ENCODE measurements at places on chromosomes 1 and 21.

- ATAC-seq: no peak
Observed at GRCh38 chr1:84889437-84889836, 3.6 kb downstream of the LPAR3 start.

DNA sequence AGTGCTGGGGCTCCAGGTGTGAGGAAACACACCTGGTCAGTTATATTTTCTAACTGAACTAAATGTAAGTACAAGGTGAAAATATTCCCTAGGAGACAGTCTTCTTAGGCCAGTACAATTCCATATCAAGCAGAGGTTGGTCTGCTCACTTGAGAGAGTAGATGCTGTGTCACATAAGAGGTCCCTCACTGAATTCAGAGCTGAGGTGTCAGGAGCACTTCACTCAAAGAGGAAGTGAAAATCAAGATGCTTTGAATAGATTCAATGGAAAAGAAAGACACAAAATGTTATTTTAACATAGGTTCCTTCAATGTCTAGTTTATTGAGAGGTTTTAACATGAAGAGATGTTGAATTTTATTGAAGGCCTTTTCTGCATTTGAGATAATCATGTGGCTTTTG lies 4.3 kb upstream of the FCRL3 start:
- no peak for ATAC-seq

GRCh38 chr21:38911484-38912101 lies 105.9 kb downstream of the ETS2 start:
- ATAC-seq: no peak

- ATAC-seq: peak; percentile 90
Observed at GRCh38 chr1:177164380-177165068, at the start of gene ASTN1. Gene ASTN1 (minus strand): TSS chr1:177164712. CDS start chr1:177164676, 36 bp downstream.

DNA sequence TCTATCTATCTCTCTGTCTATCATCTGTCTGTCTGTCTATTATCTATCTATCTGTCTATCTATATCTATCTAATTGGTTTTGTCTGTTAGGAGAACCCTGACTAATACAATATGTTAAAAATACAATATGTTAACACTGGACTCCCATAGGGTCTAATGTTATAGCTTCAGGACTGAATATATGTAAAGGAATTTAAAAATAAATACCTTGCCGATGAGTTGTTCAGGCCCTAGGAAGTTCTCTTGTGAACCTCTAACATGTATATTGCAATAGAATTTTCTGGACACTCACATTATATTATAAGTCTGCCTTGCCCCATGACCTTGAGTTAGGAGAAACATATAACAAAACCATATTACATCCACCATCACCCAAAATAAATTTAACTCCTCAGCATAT lies 900.6 kb downstream of the NCAM2 start:
- no peak for ATAC-seq

GRCh38 chr21:34128124-34128523 lies 54.7 kb downstream of the MRPS6 start:
- ATAC-seq: no peak

- no peak for ATAC-seq
Observed at GRCh38 chr21:26939601-26940111, 27.2 kb downstream of the ADAMTS5 start.

GRCh38 chr1:193113258-193113991 lies 8.2 kb upstream of the GLRX2 start:
- ATAC-seq: no peak

DNA sequence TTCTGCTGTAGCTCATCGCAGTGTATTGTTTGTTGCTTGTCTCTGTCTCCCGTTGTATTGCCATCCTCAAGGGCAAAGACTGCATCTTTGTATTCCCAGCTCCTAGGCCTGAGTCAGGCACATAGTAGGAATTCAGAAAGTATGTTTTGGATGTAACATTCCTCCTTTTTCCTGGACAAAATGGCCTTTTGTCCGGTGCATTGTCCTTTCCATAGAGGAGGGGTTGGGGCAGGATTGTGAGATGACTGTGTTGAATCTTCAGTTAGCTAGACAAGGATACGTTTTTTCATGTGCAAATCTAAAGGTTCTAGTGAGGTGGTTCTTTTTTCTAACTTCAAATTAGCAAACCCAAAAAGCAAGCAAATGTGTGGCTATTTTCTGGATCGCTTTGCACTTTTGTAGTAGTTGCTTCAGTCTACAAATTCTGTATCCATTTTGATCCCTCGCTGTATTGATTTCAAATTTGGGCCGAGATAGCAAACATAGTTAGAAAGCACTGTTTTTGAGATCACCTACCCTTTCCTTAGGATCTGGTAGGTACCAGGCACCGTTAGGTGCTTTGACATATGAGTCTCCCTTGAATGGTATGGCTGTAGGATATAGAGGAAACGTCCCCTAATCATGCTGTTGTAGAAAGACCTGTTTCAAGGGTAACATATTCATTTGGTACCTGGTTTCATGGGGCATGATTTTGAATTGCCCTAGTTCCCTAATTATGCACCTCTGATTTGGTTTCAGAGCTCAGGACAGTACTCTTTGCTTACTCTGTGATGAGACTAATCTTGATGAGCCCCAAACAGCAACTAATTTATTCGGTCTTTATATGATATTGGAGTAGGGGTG lies 1.2 kb downstream of the PPP1R8 start:
- ATAC-seq: no peak

DNA sequence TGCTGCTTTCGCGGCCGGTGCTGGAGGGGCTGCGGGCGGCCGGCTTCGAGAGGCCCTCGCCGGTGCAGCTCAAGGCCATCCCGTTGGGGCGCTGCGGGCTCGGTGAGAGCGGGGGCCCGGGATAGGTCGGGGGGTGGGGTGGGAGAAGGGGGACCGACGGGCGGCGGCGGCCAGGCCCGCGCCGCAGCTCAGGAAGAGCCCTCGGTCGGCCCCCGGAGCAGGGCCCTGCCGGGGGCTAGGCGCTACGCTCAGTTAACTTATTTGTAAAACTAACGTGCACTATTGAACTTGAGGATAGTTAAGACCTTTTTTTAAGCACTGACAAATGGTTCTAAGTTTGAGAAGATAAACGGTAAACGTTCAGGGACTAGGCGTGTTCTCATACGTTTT lies 418 bp downstream of the DDX20 start:
- peak; percentile 18 for ATAC-seq

DNA sequence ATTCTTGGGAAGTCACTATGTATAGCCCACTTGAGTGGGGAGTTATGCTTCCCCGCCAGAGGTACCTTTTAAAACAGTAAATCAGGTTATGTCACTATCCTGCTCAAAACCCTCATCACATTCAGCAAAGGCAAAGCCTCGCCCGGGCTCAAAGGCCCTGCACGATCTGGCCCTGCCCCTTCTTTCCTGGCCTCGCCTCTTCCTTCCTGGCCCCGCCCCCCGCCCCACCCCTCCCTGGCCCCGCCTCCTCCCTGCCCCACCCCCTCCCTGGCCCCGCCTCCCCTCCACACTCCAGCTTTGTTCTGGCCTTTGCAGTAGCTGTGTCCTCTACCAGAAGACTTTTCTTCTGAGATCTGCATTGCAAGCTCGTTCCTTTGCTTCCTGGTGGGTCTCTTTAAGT lies 6.6 kb downstream of the LDLRAD2 start:
- ATAC-seq: peak; percentile 7

- ATAC-seq: no peak
Observed at GRCh38 chr1:207030522-207031009, 2.0 kb downstream of the C1orf116 start.

DNA sequence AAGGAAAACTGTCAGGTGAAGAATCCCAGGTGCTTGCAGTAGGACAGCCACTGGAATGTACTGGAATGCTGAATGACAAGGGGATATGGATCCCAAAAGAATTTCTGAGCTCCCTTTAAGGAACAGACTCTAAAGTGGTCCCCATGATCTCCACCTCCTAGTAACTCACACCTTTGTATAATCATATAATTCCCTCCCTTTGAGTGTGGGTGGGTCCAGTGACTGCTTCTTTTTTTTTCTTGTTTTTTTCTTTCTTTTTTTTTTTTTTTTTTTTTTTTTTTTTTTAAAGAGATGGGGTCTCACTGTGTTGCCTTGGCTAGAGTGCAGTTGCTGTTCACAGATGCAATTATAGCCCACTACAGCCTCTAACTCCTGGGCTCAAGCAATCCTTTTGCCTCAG lies 28.5 kb upstream of the H3-3A start:
- no peak for ATAC-seq

DNA sequence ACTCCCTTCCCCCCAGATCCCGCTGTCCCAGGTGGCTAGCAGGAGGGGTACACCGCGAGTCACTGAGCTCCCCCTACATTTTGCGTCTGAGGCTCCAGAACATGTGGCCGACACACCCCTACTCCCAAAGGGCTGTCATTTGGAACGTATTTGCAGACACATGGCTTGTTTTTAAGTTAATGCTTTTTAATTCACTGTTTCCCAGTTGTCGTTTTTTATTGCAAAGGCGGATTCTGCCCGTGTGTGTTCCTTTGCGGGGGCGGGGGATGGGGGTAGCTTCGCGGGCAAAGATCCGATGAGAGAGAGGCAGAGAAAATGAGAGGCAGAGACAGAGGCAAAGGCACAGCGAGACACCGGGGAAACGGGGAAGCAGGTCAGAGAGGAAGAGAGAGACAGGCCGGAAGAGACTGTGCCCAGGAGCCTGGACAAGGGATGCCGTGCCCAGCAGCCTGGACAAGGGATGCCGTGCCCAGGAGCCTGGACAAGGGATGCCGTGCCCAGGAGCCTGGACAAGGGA lies 270.2 kb downstream of the FOXD2 start:
- ATAC-seq: no peak

DNA sequence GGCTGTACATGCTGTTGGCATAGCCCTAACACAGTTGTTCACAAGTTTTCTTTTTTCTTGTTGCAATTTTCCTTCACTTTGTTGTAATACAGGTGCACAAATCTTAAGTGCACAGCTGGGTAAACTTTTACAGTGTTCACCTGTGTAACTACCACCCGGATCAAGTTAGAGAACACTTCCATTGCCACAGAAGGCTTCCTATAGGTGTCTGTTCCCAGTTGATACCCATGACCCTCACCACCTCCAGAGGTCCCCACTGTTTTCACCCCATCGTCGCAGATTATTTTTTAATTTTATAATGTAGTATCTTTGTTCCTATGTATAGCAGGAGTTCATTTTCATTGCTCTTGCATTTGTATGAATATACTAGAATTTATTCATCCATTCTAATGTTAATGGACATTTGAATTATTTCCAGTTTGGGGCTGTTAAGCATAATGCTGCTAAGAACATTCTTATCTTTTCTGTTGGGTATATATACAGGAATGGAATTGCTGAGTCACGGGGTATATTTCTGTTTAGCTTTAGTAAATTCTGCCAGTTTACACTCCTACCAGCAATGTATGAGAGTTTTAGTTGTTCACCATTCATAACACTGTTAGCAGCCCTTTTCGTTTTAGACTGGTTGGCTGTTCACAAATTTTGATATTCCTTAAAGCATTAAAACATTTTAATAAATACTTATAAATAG lies 16.4 kb downstream of the SPRTN start:
- ATAC-seq: no peak

- ATAC-seq: no peak
Observed at GRCh38 chr1:241666419-241666818, 14.3 kb downstream of the WDR64 start.

DNA sequence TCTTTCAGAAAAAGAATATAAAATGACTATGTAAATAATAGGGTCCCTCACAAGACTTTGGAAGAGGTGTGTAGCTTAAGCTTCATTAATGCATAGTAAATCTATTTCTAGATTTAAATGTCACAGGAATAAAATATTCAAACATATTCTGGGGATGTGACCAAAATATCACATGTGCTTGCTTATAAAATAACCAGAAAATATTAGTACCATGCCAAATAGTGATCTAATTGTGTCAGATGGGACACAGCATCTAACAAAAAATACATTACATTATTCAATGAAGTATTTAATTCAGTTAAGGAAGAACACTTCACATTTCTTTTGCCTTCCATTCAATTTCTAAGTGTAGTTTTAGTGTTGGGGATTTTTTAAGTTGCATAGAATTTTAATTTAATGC lies 179.5 kb downstream of the LRRC40 start:
- ATAC-seq: no peak

- ATAC-seq: peak; percentile 92
Observed at GRCh38 chr21:25744854-25745253, 10.1 kb downstream of the GABPA start.

DNA sequence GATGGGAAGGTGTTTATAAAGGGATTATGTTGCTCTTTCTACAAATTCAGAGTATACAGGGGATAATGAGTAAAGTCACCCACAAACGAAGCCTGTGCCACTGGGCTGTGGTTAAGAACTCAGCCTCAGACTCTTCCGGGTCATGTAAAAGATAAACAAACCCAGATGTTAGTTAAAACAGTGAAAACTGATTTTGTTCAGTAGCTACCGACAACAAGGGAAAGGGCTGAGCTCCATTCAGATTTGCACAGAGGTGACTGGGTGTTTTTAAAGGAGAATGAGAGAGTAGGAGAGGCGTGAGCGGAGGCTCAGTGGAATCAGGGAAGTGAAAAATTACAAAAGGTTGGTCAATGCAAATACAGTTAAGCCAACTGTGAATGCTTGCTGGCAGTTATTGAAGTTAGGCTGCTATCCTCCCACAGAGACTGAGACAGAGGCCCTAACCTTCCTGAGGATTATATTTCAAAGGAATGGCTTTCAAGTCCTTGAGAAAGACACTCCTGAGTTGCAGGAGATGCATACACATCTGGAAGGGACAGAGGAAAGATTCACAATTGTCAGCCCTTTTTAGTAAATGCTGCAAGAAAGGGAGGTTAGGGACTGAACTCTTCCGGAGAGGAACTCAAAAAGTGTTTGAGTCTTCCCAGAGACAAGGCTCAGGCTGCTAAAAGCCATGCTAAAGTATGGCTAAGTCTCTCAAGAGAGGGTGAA lies 29.9 kb upstream of the SAMD13 start:
- peak; percentile 54 for ATAC-seq

DNA sequence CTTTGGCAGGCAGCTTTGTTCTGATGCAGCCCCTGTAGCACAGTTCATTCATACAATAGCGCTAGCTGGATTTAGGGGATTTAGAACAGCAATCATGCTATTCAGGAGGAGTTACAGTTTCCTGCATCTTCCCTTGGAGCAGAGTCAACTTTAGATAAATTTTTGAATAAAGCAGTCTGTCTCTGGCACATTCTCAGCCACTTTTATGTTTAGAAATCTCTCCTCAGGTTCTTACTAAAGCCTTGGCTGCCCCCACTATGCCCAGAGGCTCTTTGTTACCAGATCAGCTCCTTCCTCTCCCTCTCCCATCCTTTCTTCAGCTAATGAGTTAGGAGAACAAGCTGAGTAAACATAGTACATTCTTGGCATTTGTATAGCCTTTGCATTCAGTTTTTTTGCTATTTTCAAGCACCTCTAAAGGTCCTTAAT lies 17.0 kb upstream of the PIGC start:
- ATAC-seq: peak; percentile 67

- ATAC-seq: no peak
Observed at GRCh38 chr21:44269090-44269489, 7.4 kb upstream of the DNMT3L start.

DNA sequence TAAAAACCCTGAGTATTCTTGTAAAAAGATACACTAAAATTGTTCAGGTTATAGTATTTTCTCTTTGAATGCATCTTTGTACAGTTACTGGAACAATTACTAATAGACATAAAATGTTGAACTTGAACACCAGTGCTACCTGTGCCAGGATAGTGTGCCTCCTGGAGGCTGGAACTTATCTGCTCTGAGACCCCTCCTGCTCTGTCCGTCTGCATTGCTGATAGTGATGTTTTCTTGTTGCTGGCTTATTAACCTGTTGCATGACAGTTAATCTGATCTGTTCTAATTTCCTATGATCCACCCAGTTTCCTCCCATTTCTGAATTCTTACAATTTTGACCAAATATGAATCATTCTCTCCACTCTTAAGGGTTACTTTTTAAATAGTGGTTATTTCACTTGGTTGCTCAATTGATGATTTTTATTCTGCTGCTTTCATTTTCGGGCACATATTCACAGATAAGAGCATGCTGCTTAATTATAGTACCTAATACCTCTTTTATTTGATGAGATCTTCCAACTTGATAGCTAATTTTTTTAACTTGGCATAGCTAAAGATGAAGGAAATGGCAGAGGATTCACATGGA lies 101.4 kb downstream of the CC2D1B start:
- ATAC-seq: no peak

Measured in motor neuron (in vitro differentiated cells).